Thoracic aorta (tissue), 2 donors: ENCODE measurements at places on chromosomes 2 and 18. TPM values are rescaled to one million over a fixed set of nuclear protein-coding genes. Genes with fewer than 3 reads are reported as not detected.

GRCh38 chr2:128437204-128437565 lies 118.5 kb upstream of the HS6ST1 start:
- no peaks in the 10 kb centered on the region for H3K27me3 ChIP-seq
- H3K4me1 ChIP-seq = peaks cover 3% of the 10 kb centered on the region
- DNase-seq = no peak
- no peaks in the 10 kb centered on the region for H3K36me3 ChIP-seq
- no peak overlapping the region for H3K4me3 ChIP-seq

DNA sequence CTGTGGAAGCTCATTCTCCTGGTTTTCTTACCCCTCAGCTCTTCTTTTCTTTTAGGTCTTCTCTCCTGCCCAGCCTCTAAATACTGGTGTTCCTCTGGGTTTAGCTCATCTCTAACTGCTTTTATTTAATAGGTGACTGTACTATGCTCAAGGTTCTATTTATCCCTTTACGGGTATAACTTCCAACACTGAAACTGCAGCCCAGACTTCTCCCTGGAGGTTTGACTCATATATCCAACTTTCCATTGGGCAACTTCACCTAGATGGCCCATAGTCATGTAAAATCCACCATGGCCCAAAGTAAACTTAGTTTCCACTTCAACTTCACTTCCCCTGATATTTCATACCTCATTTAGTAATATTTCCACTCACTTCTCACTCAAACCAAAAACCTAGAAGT lies 273.1 kb downstream of the PLCL1 start:
- peak overlapping the region; percentile 34 for H3K27ac ChIP-seq
- H3K4me1 ChIP-seq = peaks cover 16% of the 10 kb centered on the region
- H3K4me3 ChIP-seq = no peak overlapping the region
- DNase-seq = no peak
- H3K27me3 ChIP-seq = no peaks in the 10 kb centered on the region

DNA sequence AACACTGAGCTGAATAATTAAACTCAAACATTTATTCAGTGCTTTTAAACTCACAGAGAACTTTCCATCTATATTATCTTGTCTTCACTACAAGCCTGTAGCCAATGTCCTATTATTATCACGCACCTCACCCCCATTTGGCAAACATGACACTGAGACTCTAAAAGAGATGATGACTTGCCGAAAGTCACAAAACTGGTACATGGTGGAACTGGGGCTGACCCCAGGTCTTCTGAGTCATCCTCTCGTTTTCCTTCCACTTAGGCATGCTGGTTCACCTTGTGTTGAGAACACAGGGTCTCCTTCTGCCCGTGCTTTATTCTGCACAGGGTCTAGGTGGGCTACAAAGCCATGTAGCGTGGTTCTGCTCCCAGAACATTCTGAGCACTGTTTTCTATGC lies 230.0 kb upstream of the MGAT5 start:
- no peak for DNase-seq
- no peaks in the 10 kb centered on the region for H3K36me3 ChIP-seq
- no peak overlapping the region for H3K27ac ChIP-seq
- H3K27me3 ChIP-seq = no peaks in the 10 kb centered on the region
- H3K4me3 ChIP-seq = no peak overlapping the region

- H3K4me1 ChIP-seq = no peaks in the 10 kb centered on the region
- H3K27me3 ChIP-seq = no peaks in the 10 kb centered on the region
- H3K36me3 ChIP-seq = no peaks in the 10 kb centered on the region
- H3K4me3 ChIP-seq = no peak overlapping the region
- no peak overlapping the region for H3K27ac ChIP-seq
- DNase-seq = no peak
Observed at GRCh38 chr18:6132751-6133368, 237.5 kb upstream of the TMEM200C start.

The C2orf66 gene
- not detected for total RNA-seq

The UGT1A3 gene
- not detected for total RNA-seq

The CYP1B1 gene
- total RNA-seq = 83.0 TPM
